Mesothelial cell of epicardium (in vitro differentiated cells): ENCODE measurements at places on chromosomes 12 and 14. TPM values are rescaled to one million over a fixed set of nuclear protein-coding genes. Genes with fewer than 3 reads are reported as not detected.

DNA sequence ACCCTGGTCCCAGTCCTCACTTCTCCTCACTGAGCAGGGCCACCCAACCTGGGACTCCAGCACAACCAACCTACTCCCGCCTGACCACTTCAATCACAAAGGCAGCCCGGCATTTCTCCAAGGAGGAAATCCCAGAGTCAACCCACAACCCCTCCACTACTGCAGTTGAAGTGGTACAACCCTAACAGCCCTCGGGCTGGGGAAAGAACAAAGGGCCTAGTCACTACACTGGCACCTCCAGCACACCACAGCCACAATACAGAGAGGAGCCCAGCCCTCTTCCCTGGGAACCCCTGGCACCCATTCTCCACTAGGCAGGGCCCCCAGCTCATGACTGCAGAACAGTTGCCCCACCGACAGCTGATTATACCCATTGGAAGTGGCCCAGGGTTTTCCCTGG lies 13.7 kb upstream of the OR5AU1 start:
- no peak overlapping the region for H3K4me3 ChIP-seq
- peaks cover 27% of the 10 kb centered on the region for H3K27me3 ChIP-seq

Gene C12orf42
- total RNA-seq, result 0.11 to 0.18 TPM in 2 of 3 replicates, not detected in the other

Gene NR2C1
- total RNA-seq, result 51.9 to 53.9 TPM (median 52.4 TPM) in 3 replicates

Gene KSR2
- 0.69 to 0.71 TPM (median 0.70 TPM) in 3 replicates for total RNA-seq

Gene MYBPC1
- total RNA-seq, result not detected in 3 replicates

- no peak overlapping the region for H3K27ac ChIP-seq
- H3K36me3 ChIP-seq, result no peaks in the 10 kb centered on the region
- no peak for DNase-seq
- no peaks in the 10 kb centered on the region for H3K27me3 ChIP-seq
- no peaks in the 10 kb centered on the region for H3K4me1 ChIP-seq
- H3K4me3 ChIP-seq, result no peak overlapping the region
Measured at GRCh38 chr14:34933301-34933700, 49.5 kb upstream of the SRP54 start.

Gene PPP2R5E
- 57.1 to 58.5 TPM (median 58.2 TPM) in 3 replicates for total RNA-seq

Gene TAMALIN
- 20.3 to 24.3 TPM (median 22.0 TPM) in 3 replicates for total RNA-seq

DNA sequence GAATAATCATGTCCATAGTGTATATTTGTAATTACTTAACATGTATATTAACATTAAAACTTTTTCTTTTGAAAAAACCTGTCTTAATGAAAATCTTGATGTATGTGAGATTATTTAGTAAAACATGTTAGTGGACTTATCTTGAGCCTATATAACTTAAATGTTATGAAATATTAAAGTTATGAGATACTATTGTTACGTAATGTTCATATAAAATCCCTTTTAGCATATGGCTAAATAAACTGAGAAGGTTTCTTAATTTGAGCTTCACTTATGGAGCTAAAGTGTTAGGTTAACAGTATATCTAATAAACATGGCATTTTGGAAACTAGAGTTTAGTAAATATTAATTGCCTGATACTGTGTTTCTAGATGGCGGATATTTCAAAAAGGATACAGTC lies 59.9 kb downstream of the MIA2 start:
- H3K4me3 ChIP-seq, result no peak overlapping the region
- no peaks in the 10 kb centered on the region for H3K27me3 ChIP-seq
- peaks cover 26% of the 10 kb centered on the region for H3K36me3 ChIP-seq
- H3K27ac ChIP-seq, result no peak overlapping the region

GRCh38 chr14:85824526-85824925 lies 294.6 kb downstream of the FLRT2 start:
- no peaks in the 10 kb centered on the region for H3K4me1 ChIP-seq
- no peaks in the 10 kb centered on the region for H3K36me3 ChIP-seq
- H3K27me3 ChIP-seq, result no peaks in the 10 kb centered on the region

- H3K4me3 ChIP-seq, result no peak overlapping the region
- no peaks in the 10 kb centered on the region for H3K27me3 ChIP-seq
- H3K27ac ChIP-seq, result no peak overlapping the region
- H3K4me1 ChIP-seq, result peaks cover 7% of the 10 kb centered on the region
Measured at GRCh38 chr12:113862590-113863454, 103.3 kb downstream of the RBM19 start.

Gene ANKS1B
- 6.9 to 8.8 TPM (median 7.5 TPM) in 3 replicates for total RNA-seq

Gene CRACR2A
- 1.0 to 1.2 TPM (median 1.1 TPM) in 3 replicates for total RNA-seq

Gene CS
- 167 to 195 TPM (median 194 TPM) in 3 replicates for total RNA-seq

DNA sequence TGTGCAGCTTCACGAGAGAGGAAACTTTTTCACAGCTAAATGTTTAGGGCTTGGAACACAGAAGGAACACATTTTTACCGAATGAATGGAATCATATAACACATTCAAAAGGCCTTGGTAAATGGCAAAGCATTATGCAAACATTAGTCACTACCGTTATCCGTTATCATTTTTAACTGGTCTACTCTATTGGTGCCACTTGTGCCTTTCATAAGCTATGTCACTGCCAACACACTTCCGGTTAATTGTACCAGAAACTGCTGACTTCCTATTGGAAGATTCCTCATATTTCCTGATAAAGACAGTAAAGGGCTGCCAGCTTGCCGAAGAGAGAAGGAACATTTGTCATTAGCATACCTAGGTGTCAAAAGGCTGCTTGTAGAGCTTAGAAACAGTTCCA lies 169.2 kb downstream of the APAF1 start:
- H3K27me3 ChIP-seq, result peaks cover 13% of the 10 kb centered on the region
- no peak overlapping the region for H3K27ac ChIP-seq
- no peak for DNase-seq
- no peaks in the 10 kb centered on the region for H3K36me3 ChIP-seq
- H3K4me1 ChIP-seq, result peaks cover 8% of the 10 kb centered on the region
